Stimulated activated CD4-positive, alpha-beta T cell treated with anti-CD3 and anti-CD28 coated beads, Interleukin-12 subunit alpha, Interleukin-12 subunit beta, amount 100 ng/mL, for 24 hours (primary cell): ENCODE measurements at places on chromosomes 6 and 20.

DNA sequence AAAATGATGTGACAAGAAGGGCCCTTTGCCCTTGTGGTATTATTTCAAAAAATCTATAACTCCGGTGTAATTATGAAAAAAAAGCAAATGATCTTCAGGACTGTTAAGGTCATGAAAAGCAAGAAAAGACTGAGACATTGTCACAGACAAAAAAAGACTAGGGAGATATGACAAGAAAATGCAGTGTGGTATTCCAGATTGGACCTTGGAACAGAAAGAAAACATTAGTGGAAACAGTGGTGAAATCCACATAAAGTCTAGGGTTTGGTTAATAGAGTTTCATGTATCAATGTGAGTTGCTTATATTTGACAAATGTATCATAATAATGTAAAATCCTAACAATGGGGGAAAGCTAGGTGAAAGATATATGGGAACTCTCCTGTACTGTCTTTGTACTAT lies 26.8 kb upstream of the SLC17A3 start:
- DNase-seq = no peak

GRCh38 chr6:83083476-83083875 lies 16.0 kb downstream of the DOP1A start:
- no peak for DNase-seq

GRCh38 chr20:16491294-16491905 lies 81.8 kb downstream of the KIF16B start:
- no peak for DNase-seq

GRCh38 chr6:154578004-154578559 lies 67.6 kb upstream of the CNKSR3 start:
- DNase-seq = no peak

- no peak for DNase-seq
These were observed 106.8 kb downstream of the PXDC1 start for GRCh38 chr6:3644739-3645012.

- no peak for DNase-seq
These were observed 171.8 kb upstream of the BMP2 start for GRCh38 chr20:6595704-6596103.

DNA sequence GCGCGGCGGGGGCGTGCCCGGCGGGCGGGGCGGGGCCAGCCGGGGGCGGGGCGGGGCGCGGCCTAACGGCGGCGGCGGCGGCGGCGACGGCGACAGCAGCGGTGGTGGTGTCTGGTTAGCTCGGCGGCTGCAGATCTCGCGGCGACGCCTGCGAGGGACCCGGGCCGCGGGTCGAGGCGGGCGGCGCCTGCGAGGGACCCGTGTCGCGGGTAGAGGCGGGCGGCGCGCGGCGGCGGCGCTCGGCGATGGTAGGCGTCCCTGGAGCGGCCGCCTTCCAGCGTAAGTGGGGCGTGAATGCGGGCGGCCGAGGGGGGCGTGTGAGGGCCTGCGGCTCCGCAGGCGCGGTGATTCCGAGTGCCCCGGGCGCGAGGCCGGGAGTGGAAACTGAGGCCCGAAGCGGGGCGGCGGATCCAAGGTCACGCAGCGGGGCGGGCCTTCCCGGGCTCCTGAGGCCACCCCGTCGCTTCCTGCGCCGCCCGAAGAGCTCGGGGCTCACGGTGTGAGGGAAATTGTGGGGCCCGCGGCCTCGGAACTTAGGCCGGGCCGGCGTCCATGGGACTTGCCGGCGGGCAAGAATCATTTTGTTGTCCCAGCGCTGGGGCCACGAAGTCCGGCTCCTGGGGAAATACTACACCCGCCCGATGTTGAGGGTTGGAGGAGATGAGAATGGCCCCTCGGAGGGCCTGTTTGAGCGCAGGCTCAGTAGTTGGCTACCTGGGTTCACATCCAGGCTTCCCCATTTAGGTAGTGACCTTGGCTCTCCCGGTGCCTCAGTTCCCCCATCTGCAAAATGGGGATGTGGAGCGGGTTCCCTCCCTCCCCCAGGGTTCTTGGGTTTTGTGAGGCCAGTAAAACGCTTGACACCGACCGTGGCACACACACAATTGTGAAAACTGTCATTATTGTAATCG lies at the start of gene CBFA2T2:
CBFA2T2 (plus strand) TSS at position 74 of the 911 bp plus-strand sequence; CDS start at position 246, 172 bp downstream.
- DNase-seq = no peak

- no peak for DNase-seq
These were observed 60.2 kb downstream of the PHF20 start for GRCh38 chr20:35831971-35832370.

DNA sequence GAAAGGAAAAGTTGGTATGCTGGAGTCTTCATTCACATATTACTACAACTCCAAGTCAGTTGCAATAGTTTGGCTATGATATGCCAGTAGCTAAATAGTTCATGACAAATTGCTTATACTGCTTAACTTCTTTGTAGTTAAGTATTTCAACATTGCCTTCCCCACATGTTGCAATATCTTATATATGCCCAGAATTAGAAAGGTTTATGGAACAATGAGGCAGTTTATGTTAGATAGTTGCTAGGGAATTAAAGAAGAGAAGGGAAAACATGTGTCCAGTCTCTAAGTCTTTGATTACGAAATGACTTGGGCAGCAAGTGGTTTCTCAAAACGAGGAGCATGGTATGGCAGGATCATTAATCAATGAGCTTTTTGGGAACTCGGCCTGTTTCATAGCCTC lies 145.8 kb downstream of the PLCB4 start:
- DNase-seq = no peak

GRCh38 chr20:35661908-35662307 lies 2.8 kb downstream of the CPNE1 start:
- DNase-seq = no peak

DNA sequence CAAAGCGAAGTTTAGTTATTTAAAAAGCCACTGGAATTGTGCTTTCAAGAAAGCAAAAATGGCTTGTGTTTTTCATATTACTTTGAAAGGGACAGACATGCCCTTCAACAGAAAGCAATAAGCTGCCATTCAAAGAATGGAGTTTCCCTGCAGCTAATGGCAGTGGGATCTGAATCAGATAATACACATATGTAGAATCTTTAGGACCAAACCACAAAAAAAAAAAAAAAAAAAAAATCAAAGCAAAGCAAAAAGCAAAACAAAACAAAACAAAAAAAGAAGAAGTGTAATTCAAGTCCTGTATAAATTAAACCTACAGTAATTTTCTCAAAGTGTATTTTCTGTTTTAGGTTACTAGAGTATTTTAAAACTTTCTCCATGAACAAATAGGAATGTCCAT lies 63.6 kb upstream of the ZNF217 start:
- DNase-seq = no peak

GRCh38 chr20:605237-605636 lies 4.9 kb downstream of the TCF15 start:
- no peak for DNase-seq

DNA sequence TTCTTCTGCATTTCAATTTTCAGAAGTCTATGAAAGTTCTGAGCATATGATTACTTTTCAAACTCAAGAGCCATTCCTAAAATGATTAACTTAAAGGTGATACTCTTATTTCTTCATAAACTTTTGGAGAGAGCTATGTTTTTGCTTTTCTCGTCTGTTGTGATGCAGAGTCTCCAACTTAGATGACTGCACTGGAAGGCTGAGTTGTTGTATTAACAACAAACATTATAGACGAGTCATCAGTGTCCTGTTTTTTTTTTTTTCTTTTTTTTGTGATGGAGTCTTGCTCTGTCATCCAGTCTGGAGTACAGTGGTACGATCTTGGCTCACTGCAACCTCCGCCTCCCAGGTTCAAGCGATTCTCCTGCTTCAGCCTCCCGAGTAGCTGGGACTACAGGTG lies 101.9 kb downstream of the CD109 start:
- no peak for DNase-seq
